MCF 10A (cell line): ENCODE measurements at places on chromosomes 13 and 19. TPM values are rescaled to one million over a fixed set of nuclear protein-coding genes. Genes with fewer than 3 reads are reported as not detected.

Gene TRIM13
- 17.5 and 19.0 TPM in 2 replicates for total RNA-seq

Gene C3
- total RNA-seq, result 842 and 872 TPM in 2 replicates

Gene CYP4F12
- 0.42 and 0.56 TPM in 2 replicates for total RNA-seq

Gene ALOX5AP
- total RNA-seq, result 0.83 and 1.5 TPM in 2 replicates

Gene OLFM4
- not detected in 2 replicates for total RNA-seq

DNA sequence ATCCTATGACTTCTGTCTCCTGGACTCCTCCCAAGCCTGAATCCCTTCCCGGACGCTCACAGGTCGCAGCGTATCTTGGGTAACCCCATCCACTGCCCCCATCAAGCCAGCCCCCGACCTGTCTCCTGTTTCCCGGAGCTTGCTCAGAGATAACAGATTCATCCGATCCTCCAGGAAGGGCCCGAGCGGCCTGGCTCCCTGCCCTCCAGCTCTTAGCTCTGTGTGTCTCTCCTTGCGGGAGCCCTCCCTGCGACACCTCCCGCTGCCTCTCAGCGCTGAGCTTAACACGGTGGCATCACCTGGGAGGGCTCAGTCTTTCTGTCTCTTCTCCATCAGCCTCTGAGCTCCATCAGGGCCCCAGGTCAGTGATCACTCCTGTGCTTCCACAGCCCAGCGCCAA is 4.3 kb upstream of the TMEM255B start:
- H3K27ac ChIP-seq, result no peak overlapping the region
- no peak overlapping the region for H3K4me3 ChIP-seq
- no peaks in the 10 kb centered on the region for H3K36me3 ChIP-seq
- H3K4me1 ChIP-seq, result peaks cover 9% of the 10 kb centered on the region

GRCh38 chr13:98988277-98988676 is 10.4 kb upstream of the DOCK9 start:
- peaks cover 25% of the 10 kb centered on the region for H3K4me1 ChIP-seq
- no peaks in the 10 kb centered on the region for H3K36me3 ChIP-seq
- H3K27me3 ChIP-seq, result no peaks in the 10 kb centered on the region
- DNase-seq, result no peak
- peak overlapping the region; percentile 89 for H3K27ac ChIP-seq

DNA sequence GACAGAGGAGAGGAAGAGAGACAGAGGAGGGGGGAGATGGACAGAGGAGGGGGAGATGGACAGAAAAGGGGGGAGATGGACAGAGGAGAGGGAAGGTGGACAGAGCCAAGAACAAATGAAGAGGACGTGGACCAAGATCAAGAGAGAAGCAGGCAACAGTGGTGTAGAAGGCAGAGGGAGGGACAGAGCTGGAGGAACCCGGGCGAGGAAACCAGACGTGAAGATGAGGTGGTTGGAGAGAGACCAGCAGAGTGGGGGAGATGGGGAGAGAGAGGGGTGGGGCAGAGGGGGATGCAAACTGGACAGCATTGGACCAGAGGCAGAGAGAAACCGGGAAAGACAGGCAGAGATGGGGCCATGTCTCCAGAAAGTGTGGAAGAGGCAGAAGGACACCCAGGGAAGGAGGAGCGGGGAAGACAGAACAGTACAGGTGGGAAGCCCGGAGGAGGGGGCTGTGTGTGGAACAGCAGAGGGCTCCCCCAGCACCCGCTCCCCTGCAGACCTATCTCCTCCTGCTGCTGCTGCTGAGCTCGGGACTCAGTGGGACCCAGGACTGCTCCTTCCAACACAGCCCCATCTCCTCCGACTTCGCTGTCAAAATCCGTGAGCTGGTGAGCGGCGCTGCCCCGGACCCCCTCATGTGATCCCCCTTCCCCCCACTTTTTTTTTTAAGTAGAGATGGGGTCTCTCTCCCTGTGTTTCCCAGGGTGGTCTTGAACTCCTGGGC is 1.3 kb downstream of the FLT3LG start:
- DNase-seq, result no peak
- H3K36me3 ChIP-seq, result peaks cover 5% of the 10 kb centered on the region
- H3K4me3 ChIP-seq, result peak overlapping the region; percentile 77
- H3K27me3 ChIP-seq, result peaks cover 13% of the 10 kb centered on the region
- no peaks in the 10 kb centered on the region for H3K4me1 ChIP-seq

- H3K27ac ChIP-seq, result peak overlapping the region; percentile 13
- DNase-seq, result no peak
- peaks cover 9% of the 10 kb centered on the region for H3K4me1 ChIP-seq
- H3K4me3 ChIP-seq, result no peak overlapping the region
- H3K27me3 ChIP-seq, result no peaks in the 10 kb centered on the region
Observed at GRCh38 chr13:60028021-60028420, 135.7 kb downstream of the DIAPH3 start.

DNA sequence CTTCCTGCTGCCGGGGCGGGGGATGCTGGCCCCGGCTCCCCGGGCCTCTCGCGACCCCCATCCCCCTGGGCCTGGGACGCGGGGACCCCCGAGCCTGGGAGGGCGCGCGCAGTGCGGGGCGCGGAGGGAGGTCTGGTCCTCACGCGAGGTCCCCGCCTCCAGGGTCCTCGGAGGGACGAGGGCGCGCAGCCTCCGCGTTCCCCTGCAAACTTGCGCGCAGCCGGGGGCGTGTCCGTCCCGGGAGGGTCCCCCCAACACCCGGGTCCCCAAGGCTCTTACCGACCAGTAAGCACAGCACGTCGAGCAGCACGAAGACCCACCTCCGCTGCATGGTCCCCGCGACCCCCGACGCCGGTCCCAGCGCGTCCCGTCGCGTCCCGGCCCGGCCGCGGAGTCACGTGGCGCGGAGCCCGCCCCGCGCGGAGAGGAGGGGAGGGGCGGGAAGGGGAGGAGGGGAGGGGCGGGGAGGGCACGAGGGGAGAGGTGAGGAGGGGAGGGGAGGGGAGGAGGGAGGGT is at the start of gene PLPP2:
TSS of gene PLPP2 (minus strand) at position 398 of the 516 bp plus-strand sequence. CDS start at position 331, 67 bp downstream.
- H3K36me3 ChIP-seq, result peaks cover 6% of the 10 kb centered on the region
- peak; percentile 6 for DNase-seq
- peak within 1 kb of the TSS; percentile 77 for H3K27ac ChIP-seq
- H3K4me3 ChIP-seq, result peak within 1 kb of the TSS; percentile 60
- peaks cover 29% of the 10 kb centered on the region for H3K27me3 ChIP-seq

DNA sequence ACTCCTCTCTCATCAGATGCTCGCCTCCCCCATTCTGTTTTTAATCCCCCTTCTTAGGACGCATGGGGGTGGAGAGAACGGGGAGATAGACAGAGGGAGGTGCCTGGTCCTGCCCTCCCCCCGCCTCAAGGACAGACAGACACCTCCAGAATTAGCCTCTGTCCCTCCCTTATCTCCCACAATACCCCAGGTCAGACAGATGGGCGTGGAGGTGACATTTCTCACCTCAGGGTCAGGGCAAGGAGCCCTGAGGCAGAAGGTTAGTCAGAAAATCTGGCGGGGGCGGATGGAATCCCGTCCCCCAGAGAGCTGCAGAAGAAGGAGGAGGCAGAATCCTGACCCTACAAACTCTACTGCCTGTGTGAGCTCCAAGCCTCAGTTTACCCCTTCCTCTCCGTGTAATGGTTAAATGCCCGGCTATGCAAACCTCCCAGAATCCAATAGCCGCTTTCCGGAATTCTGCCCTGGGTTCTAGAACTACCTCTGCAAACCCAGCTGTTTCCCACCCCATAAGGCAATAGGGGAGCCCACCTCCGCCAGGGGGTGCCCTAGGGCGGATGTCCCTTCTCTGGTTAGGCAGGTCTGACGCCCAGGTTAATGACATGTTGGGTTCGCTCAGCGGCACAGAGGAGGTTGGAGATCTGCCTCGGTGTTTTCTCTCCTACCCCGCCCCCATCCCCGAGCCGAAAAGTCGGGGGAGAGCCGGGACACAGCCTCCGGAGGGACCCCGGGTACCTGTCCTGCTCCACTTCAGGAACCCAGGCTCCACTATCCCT is 900 bp downstream of the PPP1R13L start:
- H3K4me3 ChIP-seq, result peak overlapping the region; percentile 96
- peaks cover 21% of the 10 kb centered on the region for H3K4me1 ChIP-seq
- peaks cover 23% of the 10 kb centered on the region for H3K36me3 ChIP-seq

GRCh38 chr13:43251961-43252360 is 228.6 kb downstream of the DNAJC15 start:
- no peaks in the 10 kb centered on the region for H3K27me3 ChIP-seq
- no peaks in the 10 kb centered on the region for H3K4me1 ChIP-seq
- no peak overlapping the region for H3K4me3 ChIP-seq

DNA sequence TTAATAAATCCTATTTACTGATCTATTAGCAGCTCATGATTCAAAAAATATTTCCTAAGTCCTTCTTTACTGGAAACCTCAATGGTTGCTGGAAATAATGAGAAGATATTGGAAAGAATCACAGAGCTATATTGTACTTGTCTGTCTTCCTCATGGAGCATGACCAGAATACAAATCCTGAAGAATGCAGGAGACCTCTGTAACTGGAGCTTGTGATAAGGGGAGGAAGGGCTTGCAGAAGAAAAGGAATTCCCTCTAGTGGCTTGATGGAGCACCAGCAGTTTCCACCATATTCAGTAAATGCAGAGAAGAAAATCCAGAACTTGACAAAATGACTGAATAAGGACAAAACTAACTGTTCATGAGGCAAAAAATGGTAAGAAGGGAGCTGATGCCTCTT is 1333.1 kb downstream of the EFNB2 start:
- no peak overlapping the region for H3K27ac ChIP-seq
- peak; percentile 34 for DNase-seq
- H3K36me3 ChIP-seq, result no peaks in the 10 kb centered on the region
- H3K4me3 ChIP-seq, result no peak overlapping the region
- H3K4me1 ChIP-seq, result no peaks in the 10 kb centered on the region
- H3K27me3 ChIP-seq, result no peaks in the 10 kb centered on the region

GRCh38 chr13:32821149-32821688 is 195.0 kb upstream of the KL start:
- peaks cover 13% of the 10 kb centered on the region for H3K4me1 ChIP-seq
- H3K36me3 ChIP-seq, result no peaks in the 10 kb centered on the region
- H3K27ac ChIP-seq, result no peak overlapping the region
- no peaks in the 10 kb centered on the region for H3K27me3 ChIP-seq
- no peak overlapping the region for H3K4me3 ChIP-seq
- DNase-seq, result no peak

- no peak overlapping the region for H3K27ac ChIP-seq
- H3K27me3 ChIP-seq, result no peaks in the 10 kb centered on the region
- H3K4me3 ChIP-seq, result no peak overlapping the region
- H3K36me3 ChIP-seq, result no peaks in the 10 kb centered on the region
- DNase-seq, result peak; percentile 51
Observed at GRCh38 chr13:104140552-104140951, 1074.3 kb upstream of the SLC10A2 start.

- peak overlapping the region; percentile 43 for H3K27ac ChIP-seq
- H3K4me3 ChIP-seq, result no peak overlapping the region
- H3K4me1 ChIP-seq, result peaks cover 16% of the 10 kb centered on the region
- DNase-seq, result no peak
Observed at GRCh38 chr19:16449330-16449961, 22.3 kb downstream of the EPS15L1 start.

DNA sequence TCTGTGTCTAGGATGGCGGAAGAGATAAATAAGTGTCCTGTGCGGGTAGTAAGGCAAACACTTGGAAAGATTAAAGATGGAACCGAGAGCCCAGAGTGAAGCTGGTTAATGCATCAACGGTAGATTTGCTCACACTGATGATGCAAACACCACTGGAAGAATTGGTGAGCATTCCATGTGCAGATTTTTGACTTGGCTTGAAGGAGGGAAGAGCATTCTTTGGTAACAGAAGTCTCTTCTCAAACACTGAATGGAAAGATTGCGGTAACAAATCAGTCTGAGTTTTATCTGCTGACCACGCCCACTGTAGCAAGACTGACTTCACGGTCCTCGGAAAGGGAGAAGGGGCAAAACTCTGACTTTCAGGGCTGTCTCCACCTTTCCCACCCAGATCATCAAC is 112.5 kb downstream of the COL4A1 start:
- no peak for DNase-seq
- H3K36me3 ChIP-seq, result peaks cover 26% of the 10 kb centered on the region
- no peak overlapping the region for H3K4me3 ChIP-seq

DNA sequence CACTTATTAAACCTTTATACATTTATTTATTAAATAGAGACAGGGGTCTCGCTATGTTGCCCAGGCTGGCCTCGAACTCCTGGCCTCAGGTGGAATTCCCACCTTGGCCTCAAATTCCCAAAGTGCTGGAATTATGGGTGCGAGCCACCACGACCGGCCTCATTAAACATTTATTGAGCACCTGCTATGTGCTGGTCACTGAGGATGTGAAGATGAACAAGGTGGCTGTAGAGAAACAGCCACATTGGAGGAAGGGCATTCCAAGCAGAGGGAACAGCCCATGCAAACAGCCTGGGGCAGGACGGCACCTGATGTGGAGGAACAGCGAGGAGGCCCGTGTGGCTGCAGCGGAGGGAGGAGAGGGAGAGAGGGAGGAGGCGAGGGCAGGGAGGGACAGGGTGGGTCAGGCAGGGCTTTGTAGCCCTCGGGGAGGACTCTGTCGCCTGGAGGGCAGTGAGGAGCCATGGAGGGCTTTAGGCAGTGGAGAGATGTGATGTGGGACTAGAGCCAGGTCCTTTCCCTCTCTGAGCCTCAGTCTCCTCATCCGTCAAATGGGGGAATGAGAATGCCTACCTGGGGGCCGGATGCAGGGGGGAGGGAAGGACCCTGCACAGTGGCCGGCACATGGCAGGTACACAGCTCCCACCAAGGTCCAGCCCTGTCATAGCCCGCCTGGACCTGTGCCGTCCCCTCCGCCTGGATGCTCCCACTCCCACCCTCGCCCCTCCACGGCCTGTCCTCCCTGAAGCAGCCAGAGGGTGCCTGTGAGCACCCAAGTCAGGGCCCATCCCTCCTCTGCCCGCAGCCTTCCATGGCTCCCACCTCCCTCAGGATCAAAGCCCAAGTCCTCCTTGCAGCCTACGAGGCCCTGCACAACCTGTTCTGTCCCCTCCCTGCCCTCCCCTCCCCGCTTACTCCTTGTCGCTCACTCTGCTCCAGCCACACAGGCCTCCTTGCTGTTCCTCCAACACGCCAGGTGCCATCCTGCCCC is 21.5 kb upstream of the NFIC start:
- no peak for DNase-seq
- H3K4me1 ChIP-seq, result peaks cover 19% of the 10 kb centered on the region
- peak overlapping the region; percentile 11 for H3K4me3 ChIP-seq
- H3K36me3 ChIP-seq, result no peaks in the 10 kb centered on the region

DNA sequence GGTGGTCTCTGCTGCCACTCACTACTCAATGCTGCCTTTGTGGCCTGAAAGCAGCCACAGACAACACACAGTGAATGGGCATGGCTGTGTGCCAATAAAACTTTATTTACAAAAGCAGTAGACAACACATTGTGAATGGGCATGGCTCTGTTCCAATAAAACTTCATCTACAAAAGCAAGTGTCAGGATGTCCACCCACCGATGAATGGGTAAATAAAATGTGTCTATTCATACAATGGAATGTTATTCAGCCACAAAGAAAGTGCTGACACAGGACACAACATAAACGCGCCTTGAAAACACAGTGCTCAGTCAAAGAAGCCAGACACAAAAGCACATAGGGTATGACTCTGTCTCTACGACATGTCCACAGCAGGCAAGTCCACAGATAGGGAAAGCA is 20.1 kb downstream of the ZSCAN5A start:
- H3K36me3 ChIP-seq, result peaks cover 31% of the 10 kb centered on the region
- H3K4me3 ChIP-seq, result peak overlapping the region; percentile 21
- peak; percentile 43 for DNase-seq
- H3K4me1 ChIP-seq, result peaks cover 6% of the 10 kb centered on the region

- H3K36me3 ChIP-seq, result peaks cover 100% of the 10 kb centered on the region
- DNase-seq, result no peak
- H3K27me3 ChIP-seq, result no peaks in the 10 kb centered on the region
- H3K27ac ChIP-seq, result peak overlapping the region; percentile 25
- H3K4me3 ChIP-seq, result no peak overlapping the region
- H3K4me1 ChIP-seq, result peaks cover 20% of the 10 kb centered on the region
Observed at GRCh38 chr13:40549500-40550094, 116.8 kb downstream of the FOXO1 start.

GRCh38 chr13:75495938-75496337 is 14.0 kb upstream of the TBC1D4 start:
- H3K4me3 ChIP-seq, result no peak overlapping the region
- no peaks in the 10 kb centered on the region for H3K4me1 ChIP-seq
- no peak overlapping the region for H3K27ac ChIP-seq
- H3K36me3 ChIP-seq, result peaks cover 7% of the 10 kb centered on the region
